ENCODE measurements at places on chromosomes 13 and 19.
A peak's percentile ranks its signal among the peaks of the same experiment; 100 is the strongest.

- no peak for DNase-seq
These were observed 2.9 kb downstream of the FLT3 start for GRCh38 chr13:28097503-28097902.

DNA sequence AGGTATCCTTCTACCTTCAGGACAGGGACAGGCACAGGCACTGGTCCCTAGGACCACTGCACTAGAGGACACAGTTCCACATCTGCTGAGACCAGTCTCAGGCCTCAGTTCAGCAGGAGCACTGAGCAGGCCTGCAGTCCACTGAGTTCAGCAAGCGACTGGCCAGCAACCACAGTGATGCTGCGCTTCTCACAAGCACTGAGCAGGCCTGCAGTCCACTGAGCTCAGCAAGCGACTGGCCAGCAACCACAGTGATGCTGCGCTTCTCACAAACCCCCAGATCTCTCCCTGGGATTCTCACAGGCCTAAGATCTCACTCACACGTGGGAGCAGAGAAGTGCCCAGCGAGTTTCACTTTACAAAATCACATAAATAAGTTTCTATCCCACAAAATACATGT, 140.6 kb downstream of the IRS2 start:
- DNase-seq = no peak

- no peak for DNase-seq
These were observed 12.6 kb downstream of the LRRC4B start for GRCh38 chr19:50555450-50556281.

DNA sequence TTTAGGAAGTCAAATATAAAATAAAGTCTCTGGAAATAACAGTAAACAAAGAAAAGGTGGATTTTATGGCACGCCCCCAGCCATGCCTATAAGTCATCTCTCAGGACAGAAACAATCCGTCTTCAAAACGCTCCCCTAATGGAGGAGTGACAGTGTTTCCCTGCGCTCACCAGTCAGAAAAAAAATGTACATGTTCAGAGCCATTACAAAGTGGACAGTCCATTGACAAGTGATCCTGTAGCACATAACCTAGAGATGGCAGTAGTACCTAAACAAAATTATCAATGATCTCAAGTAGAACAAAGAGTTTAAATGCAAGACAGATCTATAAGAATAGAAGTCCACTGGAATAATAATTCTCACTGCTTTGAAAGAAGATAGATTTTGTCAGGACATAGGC, 891.7 kb upstream of the MIR17HG start:
- DNase-seq = peak; percentile 14

DNA sequence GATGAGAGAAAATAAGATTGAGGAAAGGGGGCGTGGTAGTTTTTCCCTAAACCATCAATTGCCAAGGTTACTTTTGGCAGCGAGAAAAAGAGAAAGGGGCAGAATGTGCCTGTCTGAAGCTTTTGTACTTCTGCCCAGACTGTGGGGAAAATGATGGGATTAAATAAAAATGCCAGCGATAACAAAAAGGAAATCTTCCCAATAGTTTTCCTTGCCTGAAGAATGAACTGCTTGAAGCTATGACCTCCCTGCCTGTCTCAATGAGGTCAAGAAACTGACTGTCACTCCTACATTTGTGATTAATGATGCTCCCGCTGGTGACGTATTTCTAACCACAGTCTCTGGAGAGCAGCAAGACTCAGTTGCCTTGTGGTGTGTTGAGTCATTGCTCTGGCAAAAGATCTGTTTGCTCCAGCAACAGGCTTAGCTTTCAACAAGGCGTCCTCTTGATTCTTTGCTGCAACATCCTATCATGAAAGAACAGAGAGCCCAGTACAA, 1051.5 kb downstream of the DIAPH3 start:
- DNase-seq = peak; percentile 100

GRCh38 chr13:71464686-71465085, 402.3 kb downstream of the DACH1 start:
- peak; percentile 24 for DNase-seq

DNA sequence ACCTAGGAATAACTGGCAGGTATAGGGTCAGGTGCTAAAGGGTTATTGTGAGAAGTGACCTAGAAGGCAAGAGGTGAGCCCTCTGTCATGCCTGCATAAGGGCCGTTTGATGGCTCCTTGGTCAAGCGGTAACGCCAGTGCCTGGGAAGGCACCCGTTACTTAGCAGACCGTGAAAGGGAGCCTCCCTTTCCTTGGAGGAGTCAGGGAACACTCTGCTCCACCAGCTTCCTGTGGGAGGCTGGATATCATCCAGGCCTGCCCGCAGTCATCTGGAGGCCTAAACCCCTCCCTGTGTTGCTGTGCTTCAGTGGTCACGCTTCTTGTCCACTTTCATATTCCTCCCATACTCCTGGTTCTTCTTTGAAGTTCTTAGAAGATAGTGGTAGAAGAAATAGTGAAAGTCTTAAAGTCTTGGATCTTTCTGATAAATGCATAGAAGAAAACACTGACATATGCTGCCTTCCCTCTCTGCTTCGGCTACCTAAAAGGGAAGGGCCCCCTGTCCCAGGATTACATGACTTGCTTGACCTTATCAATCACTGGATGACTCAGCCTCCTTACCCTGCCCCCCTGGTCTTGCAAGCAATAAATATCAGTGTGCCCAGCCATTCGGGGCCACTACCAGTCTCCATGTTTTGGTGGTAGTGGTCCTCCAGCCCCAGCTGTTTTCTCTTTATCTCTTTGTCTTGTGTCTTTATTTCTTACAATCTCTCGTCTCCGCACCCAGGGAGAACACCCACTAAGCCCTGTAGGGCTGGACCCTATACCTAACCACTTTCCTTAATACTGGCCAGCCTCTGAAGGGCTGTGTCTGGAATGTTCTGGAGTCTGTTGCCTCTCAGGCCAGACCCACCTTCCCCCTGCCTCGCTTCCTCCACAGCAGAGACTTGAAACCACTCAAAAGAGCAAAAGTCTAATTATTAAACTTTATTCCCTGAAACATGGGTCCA, 16.1 kb upstream of the ABCC4 start:
- DNase-seq = peak; percentile 94

GRCh38 chr13:91141543-91142061, 205.9 kb upstream of the MIR17HG start:
- no peak for DNase-seq

DNA sequence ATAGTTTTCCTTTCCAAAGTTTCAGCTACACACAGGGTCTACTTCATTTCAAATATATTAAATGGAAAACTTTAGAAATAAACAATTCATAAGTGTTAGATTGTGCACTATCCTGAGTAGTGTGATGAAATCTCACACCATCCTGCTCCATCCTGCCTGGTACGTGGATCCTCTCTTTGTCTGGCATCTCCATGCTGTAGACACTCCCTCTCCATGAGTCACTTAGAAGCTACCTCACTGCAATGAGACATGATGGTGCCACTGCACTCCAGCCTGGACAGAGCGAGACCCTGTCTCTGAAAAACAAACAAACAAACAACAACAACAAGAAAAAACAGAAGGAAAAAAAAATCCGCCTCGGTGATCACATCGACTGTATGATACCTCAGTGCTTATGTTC, 191.8 kb downstream of the PCCA start:
- DNase-seq = peak; percentile 27

GRCh38 chr13:95480791-95481780, 71.4 kb upstream of the CLDN10 start:
- peak; percentile 63 for DNase-seq

- DNase-seq = peak; percentile 58
These were observed 109.5 kb upstream of the MBNL2 start for GRCh38 chr13:97112446-97113152.

GRCh38 chr13:29101409-29101808, 281.3 kb downstream of the MTUS2 start:
- no peak for DNase-seq

GRCh38 chr19:18460900-18461299, 23.0 kb upstream of the ISYNA1 start:
- no peak for DNase-seq

DNA sequence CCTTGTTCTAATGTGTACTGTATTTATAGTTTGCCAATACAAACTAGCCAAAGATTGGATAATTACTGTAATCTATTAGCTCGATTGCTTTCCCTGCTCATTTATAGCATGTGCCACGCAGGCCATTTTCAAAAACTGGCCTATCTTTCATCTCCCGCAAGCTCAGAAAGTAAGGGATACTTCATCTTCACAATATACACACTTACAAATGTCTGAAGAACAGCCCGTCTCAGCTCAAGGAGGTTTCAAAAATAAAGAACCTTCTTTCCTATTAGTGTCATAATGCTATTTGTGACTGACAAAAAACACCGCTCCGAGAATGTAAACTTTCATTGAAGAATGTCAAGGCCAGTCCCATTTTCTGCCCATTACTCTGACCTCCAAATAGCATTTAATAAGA, 306.4 kb upstream of the ZNF507 start:
- DNase-seq = no peak

- peak; percentile 71 for DNase-seq
These were observed 624.1 kb upstream of the MIR17HG start for GRCh38 chr13:90723381-90723780.

GRCh38 chr19:23998568-23998967, 83.9 kb downstream of the ZNF726 start:
- DNase-seq = no peak

DNA sequence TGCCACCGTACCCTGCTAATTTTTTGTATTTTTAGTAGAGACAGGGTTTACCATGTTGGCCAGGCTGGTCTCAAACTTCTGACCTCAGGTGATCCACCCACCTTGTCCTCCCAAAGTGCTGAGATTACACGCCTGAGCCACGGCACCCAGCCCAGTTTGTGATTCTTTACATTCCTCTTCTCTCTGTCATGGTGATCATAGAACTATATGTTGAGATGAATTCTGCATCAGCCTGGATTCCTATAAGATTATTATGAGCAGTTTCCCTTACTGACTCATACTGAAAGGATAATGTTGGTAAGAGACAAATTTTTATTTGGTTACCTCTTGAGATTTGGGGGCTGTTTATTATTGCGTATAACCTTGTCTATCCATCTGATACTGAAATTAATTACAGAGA, 121.5 kb upstream of the CSNK1A1L start:
- DNase-seq = no peak

DNA sequence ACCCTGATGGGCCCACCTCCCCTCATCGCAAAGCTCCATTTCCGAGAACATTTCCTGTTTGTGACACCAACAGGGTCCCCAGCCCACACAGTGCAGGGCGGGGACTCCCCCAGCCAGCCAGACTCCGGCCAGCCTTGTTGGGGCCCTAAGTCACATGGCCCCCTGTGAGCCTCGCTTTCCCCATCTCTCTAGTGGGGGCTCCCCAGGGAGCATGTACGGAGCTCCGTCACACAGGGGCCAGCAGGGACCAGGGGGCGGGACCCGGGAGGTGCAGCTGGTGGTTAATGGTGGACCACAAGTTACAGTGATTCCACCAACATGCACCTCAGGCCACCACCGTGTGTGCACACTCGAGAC, 1.7 kb downstream of the TBXA2R start:
- no peak for DNase-seq

DNA sequence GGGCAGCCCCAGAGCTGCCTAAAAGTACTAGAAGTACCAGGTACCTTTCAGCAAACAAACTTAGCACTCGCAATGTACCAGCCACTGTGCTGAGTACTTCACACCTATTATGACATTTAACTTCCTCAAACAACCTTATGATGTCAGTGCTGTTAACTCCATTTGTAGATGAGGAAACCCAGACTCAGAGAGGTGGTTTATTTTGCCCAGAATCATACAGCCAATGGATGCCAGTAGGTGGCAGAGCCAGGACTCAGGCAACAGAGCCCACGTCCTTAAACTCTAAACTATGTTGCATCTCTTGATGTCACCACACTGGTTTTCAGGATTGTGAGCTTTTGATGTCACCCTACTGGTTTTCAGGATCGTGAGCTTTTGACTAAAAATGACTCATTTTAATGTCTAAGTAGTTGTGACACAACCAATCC, 78.9 kb downstream of the FLT1 start:
- DNase-seq = no peak

- DNase-seq = peak; percentile 95
These were observed at the start of gene ZNF575 for GRCh38 chr19:43532962-43533545. Gene ZNF575, plus strand, starts transcription at chr19:43533188. Its CDS starts 1,235 bp downstream, at chr19:43534423.

- peak; percentile 47 for DNase-seq
These were observed 70.9 kb downstream of the KL start for GRCh38 chr13:33087091-33087490.

GRCh38 chr19:35784503-35785338, 9.4 kb downstream of the ARHGAP33 start:
- no peak for DNase-seq

GRCh38 chr13:43054803-43055802, 31.7 kb downstream of the DNAJC15 start:
- DNase-seq = peak; percentile 98

DNA sequence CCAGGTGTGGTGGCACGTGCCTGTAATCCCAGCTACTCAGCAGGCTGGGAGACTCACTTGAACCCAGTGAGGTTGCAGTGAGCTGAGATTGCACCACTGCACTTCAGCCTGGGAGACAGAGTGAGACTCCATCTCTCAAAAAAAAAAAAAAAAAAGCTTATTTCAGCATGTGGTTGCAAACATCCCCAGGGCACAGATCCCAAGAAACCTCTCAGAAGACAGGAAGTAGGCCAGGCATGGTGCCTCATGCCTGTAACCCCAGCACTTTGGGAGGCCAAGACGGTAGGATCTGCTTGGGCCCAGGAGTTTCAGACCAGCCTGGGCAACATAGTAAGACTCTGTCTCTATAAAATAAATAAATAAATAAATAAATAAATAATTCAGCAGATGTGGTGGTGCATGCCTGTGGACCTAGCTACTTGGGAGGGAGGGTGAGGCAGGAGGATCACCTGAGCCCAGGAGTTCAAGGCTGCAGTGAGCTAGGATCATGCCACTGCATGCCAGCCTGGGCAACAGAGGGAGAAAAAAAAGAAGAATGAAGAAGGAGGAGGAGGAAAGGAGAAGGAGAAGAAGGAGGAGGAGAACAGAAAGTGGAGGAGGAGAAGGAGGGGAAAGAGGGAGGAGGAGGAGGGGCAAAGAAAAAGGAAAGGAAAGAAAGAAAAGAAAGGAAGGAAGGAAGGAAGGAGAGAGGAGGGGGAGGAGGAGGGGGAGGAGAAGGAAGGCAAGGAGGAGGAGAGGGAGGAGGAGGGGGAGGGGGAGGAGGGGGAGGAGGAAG, 4.3 kb upstream of the LRRC8E start:
- peak; percentile 38 for DNase-seq

- peak; percentile 6 for DNase-seq
These were observed 293.7 kb downstream of the PCDH17 start for GRCh38 chr13:57925250-57925649.

DNA sequence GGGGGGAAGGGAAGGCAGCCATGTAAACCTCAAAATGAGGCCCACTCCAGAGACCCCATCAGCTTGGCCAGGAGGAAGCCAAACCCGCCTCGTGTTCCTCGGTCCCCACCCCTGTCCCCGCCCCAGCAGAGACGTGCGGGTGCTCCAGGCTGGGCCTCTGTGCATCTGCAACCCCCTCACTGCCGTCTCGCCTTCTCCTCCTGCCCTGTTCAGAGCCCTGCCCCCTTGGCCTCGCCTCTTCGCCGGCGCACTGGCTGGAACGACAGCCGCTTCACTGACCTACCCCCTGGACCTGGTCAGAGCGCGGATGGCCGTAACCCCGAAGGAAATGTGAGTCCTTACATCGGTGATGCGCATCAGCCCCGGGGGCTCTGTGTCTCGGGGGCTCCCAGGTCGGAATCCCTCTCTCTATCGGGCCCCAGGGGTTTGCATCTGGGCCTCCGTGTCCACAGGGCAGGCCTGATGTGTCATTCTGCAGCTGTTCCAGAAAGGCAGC, 32.2 kb downstream of the TMEM161A start:
- DNase-seq = peak; percentile 51

GRCh38 chr19:40342644-40343311, 5.4 kb downstream of the C19orf47 start:
- DNase-seq = no peak

GRCh38 chr13:30334663-30335386, 27.5 kb upstream of the KATNAL1 start:
- DNase-seq = no peak

- no peak for DNase-seq
These were observed 18.0 kb downstream of the PRAM1 start for GRCh38 chr19:8484331-8484894.
